ENCODE measurements at places on chromosomes 7 and 10.
A peak's percentile ranks its signal among the peaks of the same experiment; 100 is the strongest.

GRCh38 chr10:69497611-69498390 is 46.5 kb downstream of the TSPAN15 start:
- no peak for DNase-seq

GRCh38 chr7:148262721-148263229 is 327.8 kb upstream of the C7orf33 start:
- DNase-seq = peak; percentile 39

- no peak for DNase-seq
Observed at GRCh38 chr7:45662018-45662417, 87.8 kb downstream of the ADCY1 start.

- no peak for DNase-seq
Observed at GRCh38 chr10:3807211-3807927, 22.4 kb upstream of the KLF6 start.

GRCh38 chr10:69801434-69802315 is at the start of gene COL13A1:
COL13A1 (plus strand) TSS chr10:69801906; CDS start chr10:69802424, 518 bp downstream.
- no peak for DNase-seq
